ENCODE measurements at places on chromosomes 5 and 9. TPM values are rescaled to one million over a fixed set of nuclear protein-coding genes. Genes with fewer than 3 reads are reported as not detected.
A peak's percentile ranks its signal among the peaks of the same experiment; 100 is the strongest.

CCDC152 gene
- 0.03 TPM for total RNA-seq

GRCh38 chr5:72138943-72139521, 31.8 kb downstream of the MAP1B start:
- peak; percentile 96 for DNase-seq

GRCh38 chr5:34930462-34930844, 1.1 kb downstream of the DNAJC21 start:
- DNase-seq = no peak

SLC25A2 gene
- not detected for total RNA-seq

DNA sequence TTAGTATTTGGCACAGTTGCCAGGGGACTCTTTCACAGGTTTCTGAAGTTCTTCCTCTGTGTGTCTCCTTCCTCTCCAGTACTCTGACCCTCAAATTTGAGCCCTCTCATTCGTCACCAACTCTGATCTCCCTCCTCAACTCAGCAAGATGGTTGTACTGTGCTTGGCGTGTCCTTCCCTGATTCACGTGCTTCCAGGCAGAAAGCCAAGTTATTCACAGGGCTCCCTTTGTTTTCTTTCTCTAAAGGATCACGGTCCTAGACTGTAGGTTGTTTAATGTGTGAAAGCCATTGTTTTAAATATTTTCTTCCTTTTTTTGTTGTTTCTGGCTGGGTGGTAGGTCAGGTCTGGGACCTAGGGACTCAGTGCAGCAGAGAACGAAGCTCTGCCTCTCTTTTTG, 142.9 kb downstream of the DMAC1 start:
- peak; percentile 89 for DNase-seq

QRFP gene
- not detected for total RNA-seq

TMEM232 gene
- 0.77 TPM for total RNA-seq

GRCh38 chr9:76257311-76257710, 136.9 kb downstream of the RFK start:
- no peak for DNase-seq

- peak; percentile 43 for DNase-seq
These were observed 53.0 kb upstream of the SIMC1 start for GRCh38 chr5:176185133-176185733.

CNTNAP3 gene
- 4.8 TPM for total RNA-seq
